ENCODE measurements at places on chromosomes 13 and 19. TPM values are rescaled to one million over a fixed set of nuclear protein-coding genes. Genes with fewer than 3 reads are reported as not detected.

Gene SACS
- 7.8 TPM for total RNA-seq

Gene LILRB3
- total RNA-seq = 5.9 TPM

Gene ZNF701
- total RNA-seq = 15.4 TPM

Gene EDDM13
- total RNA-seq = not detected

Gene AKAP8
- total RNA-seq = 30.3 TPM

Gene ZNF835
- 4.5 TPM for total RNA-seq

Gene MED29
- 56.4 TPM for total RNA-seq

Gene INSL3
- total RNA-seq = not detected

GRCh38 chr13:111119966-111120365 is 4.9 kb downstream of the ARHGEF7 start:
- DNase-seq = no peak

- no peak for DNase-seq
These were observed 21.8 kb downstream of the TINCR start for GRCh38 chr19:5545984-5546383.

GRCh38 chr13:46516599-46517338 is 36.2 kb upstream of the LRCH1 start:
- DNase-seq = no peak

DNA sequence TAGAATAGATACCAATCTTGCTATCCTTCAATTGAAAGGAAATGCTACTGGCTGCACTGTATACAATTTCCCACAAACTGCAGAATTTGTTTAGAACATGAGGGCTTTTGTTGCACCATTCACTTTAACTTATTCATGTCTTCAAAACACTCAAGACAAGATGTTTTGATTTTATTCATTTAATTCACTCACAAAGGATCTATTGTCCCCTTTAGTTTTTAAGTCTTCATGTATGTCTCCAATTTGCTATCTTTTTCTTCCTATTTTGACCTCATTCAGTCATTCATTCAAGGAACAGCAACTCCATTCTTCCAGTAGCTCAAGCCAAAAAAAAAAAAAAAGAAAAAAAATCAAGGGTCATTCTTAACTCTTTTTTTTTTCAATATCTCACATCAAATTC is 130.6 kb upstream of the SOX21 start:
- DNase-seq = no peak

DNA sequence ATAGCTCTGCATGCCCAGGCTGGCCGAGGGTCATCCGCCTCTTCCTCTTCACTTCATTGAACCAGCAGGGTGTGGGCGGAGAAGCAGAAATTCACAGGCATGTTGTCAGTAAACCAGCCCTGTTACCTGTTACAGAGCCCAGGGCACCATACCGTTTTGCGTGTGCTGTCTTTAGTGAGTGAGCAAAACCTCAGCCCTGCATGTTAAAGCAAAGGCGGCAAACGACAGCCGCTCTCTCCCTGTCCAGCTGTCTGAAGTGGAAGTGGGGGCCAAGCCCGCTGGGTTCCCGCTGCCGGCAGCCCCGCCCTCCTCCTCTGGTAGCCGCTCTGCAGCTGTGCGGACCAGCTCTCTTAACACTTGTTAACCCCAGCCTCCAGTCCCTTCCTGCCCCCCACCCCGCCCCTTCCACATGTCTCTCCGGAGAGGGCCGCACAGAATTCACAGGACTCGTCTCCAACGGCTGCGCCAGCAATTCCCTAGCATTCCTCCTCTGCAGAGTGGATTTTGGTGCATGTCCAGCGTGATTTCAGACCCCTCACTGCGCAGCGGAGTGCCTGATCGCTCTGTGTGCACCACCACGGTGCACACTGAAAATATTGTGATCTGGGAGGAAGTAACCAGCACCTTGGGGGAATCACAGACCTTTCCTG is 12.7 kb downstream of the KLHL26 start:
- no peak for DNase-seq

- no peak for DNase-seq
These were observed 121.4 kb downstream of the MIPEP start for GRCh38 chr13:23767838-23768237.

- peak; percentile 93 for DNase-seq
These were observed at the start of gene ZNF625 for GRCh38 chr19:12156223-12157058. ZNF625 (minus strand) TSS chr19:12156734; CDS start chr19:12156558, 176 bp downstream.

DNA sequence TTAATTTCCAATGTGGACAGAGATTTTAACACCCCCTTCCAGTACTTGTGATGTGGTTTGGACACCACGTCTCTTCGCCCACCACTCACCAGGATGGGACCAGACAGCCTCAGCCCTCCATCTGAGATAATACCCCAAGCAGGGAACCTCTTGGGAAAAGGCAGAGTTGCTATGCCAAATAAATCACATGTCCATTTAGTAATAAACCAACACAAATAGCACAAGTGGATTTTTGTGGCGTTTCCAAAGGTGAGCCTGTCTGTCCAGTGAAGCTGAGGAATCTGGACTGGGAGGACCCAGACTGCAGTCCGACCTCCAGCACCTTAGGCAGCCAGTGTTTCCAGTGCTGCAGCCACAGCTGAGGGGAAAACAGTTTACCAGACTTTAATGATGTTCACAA is 34.1 kb upstream of the GAS6 start:
- no peak for DNase-seq

GRCh38 chr19:48445256-48445605 is 552 bp upstream of the GRWD1 start:
- peak; percentile 41 for DNase-seq

GRCh38 chr19:14835011-14835410 is at the start of the genes OR7A5 and OR7C1:
OR7A5 (minus strand) TSS chr19:14835185; CDS start chr19:14828241, 6,944 bp downstream.
OR7C1 (minus strand) TSS chr19:14835185; CDS start chr19:14800136, 35,049 bp downstream.
- peak; percentile 64 for DNase-seq

DNA sequence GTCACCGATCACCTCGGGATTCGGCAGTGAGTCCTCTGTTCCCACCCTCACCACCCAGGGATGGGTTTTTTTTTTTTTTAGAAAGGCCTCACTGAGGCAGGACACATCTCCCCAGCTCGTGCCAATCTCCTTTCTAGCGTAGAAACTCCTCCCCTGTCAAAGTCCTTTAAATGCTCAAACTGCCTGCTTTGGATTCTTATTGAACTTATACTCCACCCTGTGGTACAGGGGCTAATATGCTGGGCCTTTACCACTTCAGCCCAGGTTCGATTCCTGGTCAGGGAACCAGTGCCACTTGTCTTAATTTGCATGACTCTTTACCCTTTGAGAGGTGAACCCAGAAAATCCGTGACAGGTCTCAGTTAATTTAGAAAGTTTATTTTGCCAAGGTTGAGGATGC is 8.3 kb upstream of the ZNF14 start:
- DNase-seq = no peak

DNA sequence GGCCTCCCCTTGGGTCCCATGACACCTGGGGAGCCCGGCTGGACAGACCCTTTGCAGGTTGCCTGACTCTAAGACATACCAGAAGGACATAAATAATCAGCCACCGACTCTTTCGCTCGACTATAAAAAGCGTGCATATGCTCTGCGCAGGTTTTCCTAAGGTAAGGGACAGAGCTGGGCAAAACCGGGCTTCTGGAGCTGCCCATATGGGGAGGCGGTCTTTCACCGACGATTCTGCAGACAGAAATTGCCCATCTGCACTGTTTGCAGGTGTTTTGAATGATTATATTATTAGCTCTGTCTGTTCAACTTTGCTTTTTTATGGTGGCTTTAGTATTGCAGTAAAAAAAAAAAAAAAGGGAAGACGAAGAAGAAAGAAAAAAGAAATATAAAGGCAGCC is 347.2 kb downstream of the TSHZ3 start:
- no peak for DNase-seq

GRCh38 chr13:41565846-41566245 is 108.5 kb downstream of the RGCC start:
- no peak for DNase-seq

GRCh38 chr13:91273675-91274074 is 73.8 kb upstream of the MIR17HG start:
- DNase-seq = no peak

DNA sequence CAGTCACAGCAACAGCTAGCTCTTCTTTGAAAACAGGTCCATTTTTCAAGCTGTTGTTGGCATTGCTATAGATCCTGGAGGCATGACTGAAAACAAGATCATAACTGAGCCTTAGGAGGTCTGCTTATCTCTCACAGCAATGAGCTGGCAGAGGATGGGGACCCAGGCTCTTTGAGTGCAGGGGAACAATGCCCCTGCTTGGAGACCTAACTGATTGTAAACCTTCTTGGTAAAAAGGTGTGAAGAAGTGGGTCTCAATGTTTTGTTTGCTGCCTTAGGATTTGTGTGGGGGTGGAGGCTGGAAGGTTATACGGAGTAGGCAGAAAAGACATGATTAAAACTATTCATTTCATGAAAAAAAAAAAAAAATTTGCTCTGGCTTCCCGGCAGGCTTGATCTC is 94.6 kb downstream of the EFNB2 start:
- no peak for DNase-seq

DNA sequence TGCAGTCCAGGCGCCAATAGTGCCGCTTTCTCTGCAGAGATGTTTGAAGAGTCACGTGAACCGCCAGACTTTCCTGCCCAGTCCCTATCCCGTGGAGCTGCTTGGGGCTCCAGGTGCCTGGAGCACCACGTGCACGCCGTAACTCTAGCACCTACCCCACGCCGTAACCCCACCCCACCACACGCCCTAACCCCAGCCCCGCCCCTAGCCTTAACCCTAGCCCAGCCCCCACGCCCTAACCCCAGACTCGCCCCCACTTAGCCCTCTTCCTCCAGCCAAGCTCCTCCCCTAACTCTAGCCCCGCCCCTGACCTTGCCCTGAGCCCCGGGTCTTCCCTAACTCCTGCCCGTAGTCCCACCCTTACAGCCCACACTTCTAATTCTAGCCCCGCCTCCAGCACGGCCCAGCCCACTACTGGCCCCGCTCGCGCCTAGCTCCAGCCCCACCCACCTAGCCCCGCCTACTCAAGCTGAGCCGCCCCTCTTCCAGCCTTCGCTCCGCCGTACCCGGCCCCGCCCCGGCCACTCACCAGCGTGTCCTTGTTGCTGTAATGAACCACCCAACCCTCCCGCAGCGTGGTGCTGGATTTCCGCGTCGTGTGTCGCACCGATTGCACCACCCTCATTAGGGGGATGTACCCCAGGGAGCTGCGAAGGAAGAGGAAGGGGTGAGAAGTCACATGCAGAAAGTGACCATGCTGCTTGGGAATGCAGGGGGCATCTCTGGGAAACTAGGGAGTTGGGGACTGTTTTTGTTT is 19.5 kb downstream of the PRKD2 start:
- peak; percentile 62 for DNase-seq

GRCh38 chr13:44504116-44504515 is 72.0 kb downstream of the TSC22D1 start:
- no peak for DNase-seq

GRCh38 chr13:81320516-81320915 is 979.6 kb upstream of the SPRY2 start:
- DNase-seq = no peak

GRCh38 chr19:45125975-45126493 is 33.1 kb downstream of the PPP1R37 start:
- peak; percentile 60 for DNase-seq

GRCh38 chr19:530134-531008 is 1.2 kb upstream of the CDC34 start:
- no peak for DNase-seq

All from prostate gland (tissue), 2 donors.